ENCODE measurements at places on chromosomes 6 and 20. TPM values are rescaled to one million over a fixed set of nuclear protein-coding genes. Genes with fewer than 3 reads are reported as not detected.

Gene ECT2L
- polyA plus RNA-seq: 0.15 TPM

GRCh38 chr20:32190616-32191415 is 16.7 kb downstream of the PLAGL2 start:
- DNase-seq: no peak

GRCh38 chr20:353166-353565 is 6.3 kb downstream of the NRSN2 start:
- DNase-seq: no peak

Gene MAFB
- polyA plus RNA-seq: 19.3 TPM

DNA sequence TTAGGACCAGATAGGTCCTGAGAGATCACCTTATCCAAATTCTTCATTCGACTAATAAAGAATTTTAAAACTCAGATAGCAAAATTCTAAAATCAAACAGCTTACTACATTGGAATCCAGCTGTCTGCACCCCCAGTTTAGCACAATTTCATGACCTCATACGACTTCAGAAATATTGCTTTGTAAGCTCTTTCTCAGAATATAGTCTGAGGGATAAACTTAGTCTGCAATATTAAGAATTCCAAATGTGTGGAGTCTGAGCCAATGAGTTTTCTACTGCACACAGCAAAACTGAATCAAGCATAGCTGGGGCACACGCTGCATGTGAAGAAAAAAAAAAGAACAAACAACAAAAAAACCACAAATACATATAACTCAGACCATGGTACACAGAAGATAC is 541.6 kb upstream of the CHD6 start:
- DNase-seq: no peak

DNA sequence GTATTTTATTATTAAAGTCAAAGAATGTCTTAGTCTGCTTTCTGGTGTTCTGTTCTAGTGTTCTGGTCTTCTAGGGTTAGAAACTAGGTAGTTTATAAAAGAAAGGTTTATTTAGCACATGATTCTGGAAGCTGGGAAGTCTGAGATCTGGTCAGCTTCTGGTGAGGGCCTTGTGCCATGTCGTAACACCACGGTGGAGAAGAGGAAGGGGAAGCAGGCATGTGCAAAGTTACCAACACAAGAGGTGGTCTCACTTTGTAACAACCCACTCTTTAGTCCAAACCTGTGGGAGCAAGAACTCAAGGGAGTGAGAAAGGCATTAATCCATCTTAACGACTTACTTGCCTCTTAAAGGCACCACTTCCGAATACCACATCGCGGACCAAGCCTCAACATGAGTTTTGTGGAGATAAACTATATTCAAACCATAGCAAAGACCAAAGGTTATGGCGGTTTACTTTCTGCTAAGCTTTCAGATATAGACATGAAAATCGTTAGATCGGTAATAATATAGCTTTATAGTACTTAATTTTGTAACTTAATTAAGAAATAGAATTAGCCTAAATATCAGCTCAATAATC is 99.4 kb downstream of the NCOA3 start:
- no peak for DNase-seq

Gene OXT
- polyA plus RNA-seq: not detected

- no peak for DNase-seq
Observed at GRCh38 chr6:142676027-142676443, 268.9 kb downstream of the HIVEP2 start.

DNA sequence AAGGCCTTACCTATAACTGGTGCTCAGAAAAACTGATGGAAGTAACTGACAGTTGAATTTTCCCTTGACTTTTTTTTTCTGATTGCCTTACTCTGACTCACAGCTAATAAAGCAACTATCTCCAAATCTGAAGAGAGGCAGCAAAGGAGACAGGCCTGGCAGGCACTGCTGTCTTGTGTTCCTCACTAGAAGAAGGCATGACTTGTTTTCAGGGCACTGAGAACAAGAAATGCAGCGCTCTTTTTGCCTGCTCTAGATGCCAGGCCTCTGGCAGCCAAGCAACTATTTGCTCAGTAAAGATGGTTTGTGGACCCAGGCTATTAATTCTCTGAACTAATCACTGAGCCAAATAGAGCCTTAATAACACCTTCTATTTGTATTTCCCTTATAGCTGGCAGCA is 155.1 kb downstream of the PRDM13 start:
- no peak for DNase-seq

Gene CST2
- polyA plus RNA-seq: not detected

DNA sequence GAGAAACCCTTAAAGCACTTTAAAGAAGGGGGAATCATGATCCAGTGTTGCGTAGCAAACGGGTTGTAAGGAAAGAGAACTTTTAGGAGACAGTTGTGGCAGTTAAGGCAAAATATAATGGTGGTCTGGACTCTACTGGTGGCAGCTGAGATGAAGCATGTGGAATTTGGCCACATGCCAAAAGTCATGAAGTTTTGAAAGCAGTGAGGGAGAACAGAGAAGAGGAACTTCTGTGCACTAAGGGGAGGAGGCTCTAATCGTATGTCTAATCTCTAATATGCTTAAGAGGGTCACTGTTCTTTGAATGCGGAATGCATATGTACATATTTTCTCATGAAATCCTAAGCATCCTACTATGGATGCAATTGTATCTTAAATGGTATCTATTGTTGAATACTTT is 91.5 kb downstream of the RIMS1 start:
- DNase-seq: no peak

Gene PHF1
- 74.4 TPM for polyA plus RNA-seq

Gene SLC52A3
- 6.4 TPM for polyA plus RNA-seq
